Caki2 (cell line): ENCODE measurements at places on chromosomes 7 and 10. TPM values are rescaled to one million over a fixed set of nuclear protein-coding genes. Genes with fewer than 3 reads are reported as not detected.

GRCh38 chr7:32070051-32070405 is 179 bp downstream of the PDE1C start:
- no peak for DNase-seq

- DNase-seq: no peak
Measured at GRCh38 chr7:156999958-157000726, 10.3 kb downstream of the MNX1 start.

The SLC26A5 gene
- not detected in 2 replicates for total RNA-seq

The GAD2 gene
- not detected in 2 replicates for total RNA-seq

GRCh38 chr10:23433701-23434100 is 5.2 kb upstream of the OTUD1 start:
- DNase-seq: no peak

- DNase-seq: peak; percentile 93
Measured at GRCh38 chr10:21526188-21526859, 842 bp upstream of the SKIDA1 start.

- no peak for DNase-seq
Measured at GRCh38 chr7:155280446-155281397, 17.0 kb upstream of the INSIG1 start.

GRCh38 chr10:12649012-12649584 is 299.8 kb downstream of the CAMK1D start:
- DNase-seq: no peak

The TYW1 gene
- total RNA-seq: 8.8 and 20.3 TPM in 2 replicates

GRCh38 chr7:138257459-138258196 is 181.4 kb downstream of the AKR1D1 start:
- DNase-seq: no peak

The LRCH4 gene
- 0.84 and 3.7 TPM in 2 replicates for total RNA-seq

The FKBP14 gene
- 2.9 and 7.1 TPM in 2 replicates for total RNA-seq
